T-helper 17 cell (primary cell): ENCODE measurements at places on chromosomes 4 and X. TPM values are rescaled to one million over a fixed set of nuclear protein-coding genes. Genes with fewer than 3 reads are reported as not detected.

OTUD6A gene
- not detected for total RNA-seq

TASL gene
- total RNA-seq: 2.4 TPM

F9 gene
- not detected for total RNA-seq

ADH5 gene
- total RNA-seq: 39.5 TPM

DNA sequence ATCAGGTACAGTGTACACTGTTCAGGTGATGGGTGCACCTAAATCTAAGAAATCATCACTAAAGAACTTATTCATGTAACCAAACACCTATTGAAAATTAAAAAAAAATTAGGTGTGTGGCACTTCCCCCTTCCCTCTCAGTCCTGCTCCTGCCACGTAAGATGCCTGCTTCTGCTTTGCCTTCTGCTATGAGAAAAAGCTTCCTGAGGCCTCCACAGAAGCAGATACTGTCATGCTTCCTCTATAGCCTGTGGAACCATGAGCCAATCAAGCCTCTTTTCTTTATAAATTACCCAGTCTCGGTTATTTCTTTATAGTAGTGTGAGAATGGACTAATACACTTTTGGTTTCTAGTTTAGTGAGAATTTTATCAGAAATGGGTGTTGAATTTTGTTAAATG is 459.8 kb upstream of the DIPK2B start:
- H3K4me1 ChIP-seq: no peaks in the 10 kb centered on the region
- no peak for DNase-seq

DNA sequence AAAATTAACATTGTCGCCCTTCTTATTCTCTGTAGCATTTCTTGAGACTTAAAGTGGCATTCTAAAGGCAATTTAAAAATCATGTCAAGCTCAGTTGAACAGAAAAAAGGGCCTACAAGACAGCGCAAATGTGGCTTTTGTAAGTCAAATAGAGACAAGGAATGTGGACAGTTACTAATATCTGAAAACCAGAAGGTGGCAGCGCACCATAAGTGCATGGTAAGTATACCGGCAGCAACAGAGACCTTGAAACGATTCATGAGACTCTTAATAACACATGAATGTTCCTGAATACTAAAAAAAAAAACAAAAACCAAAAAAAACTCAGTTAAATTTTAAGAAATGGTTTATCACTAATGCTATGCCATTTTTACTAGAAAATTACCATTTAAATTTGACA is 82.4 kb upstream of the HPRT1 start:
- no peak for DNase-seq
- no peaks in the 10 kb centered on the region for H3K27me3 ChIP-seq
- H3K27ac ChIP-seq: no peak overlapping the region
- H3K4me3 ChIP-seq: no peak overlapping the region
- H3K4me1 ChIP-seq: peaks cover 8% of the 10 kb centered on the region

- H3K36me3 ChIP-seq: no peaks in the 10 kb centered on the region
- peaks cover 21% of the 10 kb centered on the region for H3K27me3 ChIP-seq
- no peaks in the 10 kb centered on the region for H3K4me1 ChIP-seq
- no peak overlapping the region for H3K27ac ChIP-seq
- DNase-seq: no peak
Measured at GRCh38 chr4:105107095-105107856, 39.4 kb upstream of the TET2 start.

DNA sequence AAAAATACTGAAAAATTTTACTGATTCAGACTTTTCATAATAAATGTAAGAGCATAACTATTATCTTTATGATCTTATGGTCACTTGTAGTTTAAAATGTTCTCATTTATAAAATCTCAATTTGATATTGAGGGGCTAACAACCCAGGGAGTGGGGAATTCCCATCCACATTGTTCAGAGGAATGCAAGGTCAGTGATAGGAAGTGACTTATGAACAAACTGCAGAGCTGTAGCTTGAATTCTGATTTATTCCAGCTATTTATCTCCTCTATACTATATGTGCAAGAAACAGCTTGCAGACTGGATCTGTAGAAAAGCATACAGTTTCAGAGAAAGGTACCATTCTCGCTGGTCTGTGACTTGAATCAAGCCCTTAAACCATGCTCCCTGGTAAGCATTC is 61.6 kb downstream of the SEC24D start:
- no peak overlapping the region for H3K4me3 ChIP-seq
- no peak for DNase-seq
- no peaks in the 10 kb centered on the region for H3K36me3 ChIP-seq
- H3K27ac ChIP-seq: no peak overlapping the region

DNA sequence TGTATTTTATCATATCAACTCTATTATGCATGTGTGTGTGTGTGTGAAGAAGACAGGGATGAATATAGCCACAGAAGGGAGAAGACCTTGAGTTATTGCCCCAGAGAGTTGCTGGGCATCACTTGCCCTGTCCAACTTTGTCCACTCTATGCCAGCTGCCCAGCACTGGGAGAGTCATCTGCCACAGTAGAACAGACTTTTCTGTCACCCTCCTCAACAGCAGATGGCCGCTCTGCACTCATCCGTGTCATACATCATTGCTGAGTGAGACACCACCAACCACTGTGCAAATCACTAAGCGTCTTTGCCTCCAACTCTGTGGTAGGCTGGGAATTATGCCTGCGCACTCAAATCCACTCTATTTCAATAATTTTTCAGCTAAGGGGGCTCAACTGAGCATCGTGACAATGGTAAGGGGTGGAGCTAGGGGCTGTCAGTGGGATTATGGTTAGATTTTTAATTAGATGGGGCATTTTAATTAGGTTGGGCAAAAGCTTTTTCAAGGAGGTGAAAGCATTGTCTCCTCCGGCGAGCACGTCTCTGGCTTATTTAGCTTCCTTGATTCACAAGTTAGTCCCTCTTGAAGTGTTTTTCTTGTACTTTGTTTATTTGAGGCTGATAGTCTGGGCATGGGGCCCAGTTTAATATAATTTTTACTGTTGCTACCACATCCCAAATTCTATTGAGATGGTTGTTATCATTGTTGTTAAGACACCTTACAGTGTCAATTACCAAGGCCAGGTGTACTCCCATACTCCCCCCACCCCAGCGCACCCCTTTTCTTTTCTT is 100.1 kb upstream of the KLF3 start:
- H3K36me3 ChIP-seq: no peaks in the 10 kb centered on the region
- no peak overlapping the region for H3K4me3 ChIP-seq
- peaks cover 13% of the 10 kb centered on the region for H3K27me3 ChIP-seq
- no peak overlapping the region for H3K27ac ChIP-seq
- DNase-seq: no peak
- peaks cover 9% of the 10 kb centered on the region for H3K4me1 ChIP-seq

- no peak overlapping the region for H3K27ac ChIP-seq
- DNase-seq: no peak
- no peak overlapping the region for H3K4me3 ChIP-seq
- peaks cover 2% of the 10 kb centered on the region for H3K36me3 ChIP-seq
- no peaks in the 10 kb centered on the region for H3K27me3 ChIP-seq
- no peaks in the 10 kb centered on the region for H3K4me1 ChIP-seq
Measured at GRCh38 chr4:109022961-109023360, 260.1 kb upstream of the ETNPPL start.
